ENCODE measurements at places on chromosomes 2 and 18. TPM values are rescaled to one million over a fixed set of nuclear protein-coding genes. Genes with fewer than 3 reads are reported as not detected.

ITGA4 gene
- polyA plus RNA-seq = 0.45 TPM

PPM1G gene
- polyA plus RNA-seq = 116 TPM

RSAD2 gene
- 0.11 TPM for polyA plus RNA-seq

GCKR gene
- polyA plus RNA-seq = 0.57 TPM

DNA sequence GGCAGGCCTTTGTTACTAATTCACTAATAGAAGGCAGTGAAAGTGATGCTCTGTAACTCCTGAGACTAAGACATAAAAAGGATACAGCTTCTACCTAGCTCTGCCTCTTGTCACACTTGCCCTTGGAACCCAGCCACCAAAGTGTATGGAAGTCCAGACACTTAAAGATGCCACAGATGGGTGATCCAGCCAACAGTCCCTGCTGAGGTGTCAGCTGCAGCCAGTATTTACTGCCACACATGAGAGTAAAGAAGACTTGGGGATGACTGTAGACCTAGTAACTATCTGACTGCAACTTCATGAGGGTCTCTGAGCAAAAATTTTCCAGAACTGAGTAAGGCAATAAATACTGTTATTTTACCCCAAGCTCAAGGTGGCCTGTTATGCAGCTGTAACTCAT lies 8.8 kb downstream of the IMMT start:
- H3K4me3 ChIP-seq = no peak overlapping the region
- DNase-seq = no peak
- H3K4me1 ChIP-seq = peaks cover 68% of the 10 kb centered on the region
- H3K27ac ChIP-seq = peak overlapping the region; percentile 19
- peaks cover 49% of the 10 kb centered on the region for H3K36me3 ChIP-seq

DNA sequence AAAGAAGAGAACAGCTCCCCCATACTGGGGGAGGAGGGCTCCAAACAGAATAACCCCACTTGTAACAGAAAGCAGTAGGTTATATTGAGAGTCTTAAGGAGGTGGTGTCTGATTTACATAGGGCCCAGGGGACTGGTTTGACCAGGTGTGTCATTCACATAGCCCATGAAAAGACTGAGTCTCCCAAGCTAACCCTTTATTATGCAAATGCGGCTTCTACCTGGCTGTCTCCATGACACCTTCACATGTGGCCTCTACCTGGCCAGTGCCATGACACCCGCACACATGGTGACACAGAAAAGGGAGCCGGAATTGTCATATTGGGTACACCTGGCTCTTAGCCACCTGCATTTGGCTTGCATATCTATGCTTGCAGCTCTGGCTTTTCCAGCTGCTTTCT lies 1057.2 kb upstream of the PIK3C3 start:
- no peak overlapping the region for H3K4me3 ChIP-seq
- no peaks in the 10 kb centered on the region for H3K4me1 ChIP-seq
- H3K36me3 ChIP-seq = no peaks in the 10 kb centered on the region
- DNase-seq = no peak
- H3K27ac ChIP-seq = no peak overlapping the region

DNA sequence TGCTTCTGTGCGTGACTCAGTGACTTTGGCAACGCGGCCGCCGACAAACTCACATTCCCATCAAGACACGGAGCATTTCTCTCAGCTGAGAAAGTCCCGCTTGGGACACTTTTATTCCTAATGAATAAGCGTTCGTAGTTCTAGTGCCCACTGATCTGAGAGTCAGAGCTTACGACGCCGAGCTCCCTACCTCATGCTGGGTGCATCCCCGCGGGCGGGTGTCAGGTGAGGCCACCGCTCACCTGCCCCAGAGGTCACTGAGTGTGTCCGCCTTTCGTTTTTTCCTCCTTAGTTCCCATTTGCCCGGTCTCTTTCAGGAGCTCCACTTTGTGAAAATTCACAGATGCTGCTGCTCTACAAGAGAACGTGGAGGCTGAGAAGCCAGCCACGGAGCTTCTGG lies 43.6 kb upstream of the TMEM18 start:
- H3K27me3 ChIP-seq = peaks cover 7% of the 10 kb centered on the region
- H3K27ac ChIP-seq = no peak overlapping the region
- DNase-seq = no peak
- H3K4me3 ChIP-seq = no peak overlapping the region
- H3K36me3 ChIP-seq = no peaks in the 10 kb centered on the region

GRCh38 chr2:128449226-128450061 lies 130.8 kb upstream of the HS6ST1 start:
- H3K36me3 ChIP-seq = no peaks in the 10 kb centered on the region
- H3K27ac ChIP-seq = no peak overlapping the region

DNA sequence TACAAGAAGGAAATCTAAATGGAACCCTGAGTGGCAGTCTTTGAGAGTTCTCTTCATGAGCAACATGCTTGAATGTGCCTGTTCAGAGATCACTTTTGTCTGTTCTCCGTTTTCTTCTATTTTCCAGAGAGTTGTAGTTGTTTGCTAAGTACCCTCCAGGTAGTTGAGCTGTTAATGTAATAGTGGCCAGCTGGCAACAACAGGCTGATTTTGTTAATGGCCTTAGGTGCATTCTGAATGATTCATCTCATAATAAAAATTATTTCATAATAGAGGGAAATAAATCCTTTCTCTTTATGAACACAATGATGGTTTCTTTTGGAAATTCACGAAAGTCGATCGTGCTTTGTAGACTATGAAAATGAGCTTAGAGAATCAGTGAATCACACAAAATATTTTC lies 136.8 kb downstream of the LRP1B start:
- no peak overlapping the region for H3K4me3 ChIP-seq
- H3K4me1 ChIP-seq = no peaks in the 10 kb centered on the region
- no peaks in the 10 kb centered on the region for H3K36me3 ChIP-seq
- no peak for DNase-seq
- H3K27ac ChIP-seq = no peak overlapping the region

DNA sequence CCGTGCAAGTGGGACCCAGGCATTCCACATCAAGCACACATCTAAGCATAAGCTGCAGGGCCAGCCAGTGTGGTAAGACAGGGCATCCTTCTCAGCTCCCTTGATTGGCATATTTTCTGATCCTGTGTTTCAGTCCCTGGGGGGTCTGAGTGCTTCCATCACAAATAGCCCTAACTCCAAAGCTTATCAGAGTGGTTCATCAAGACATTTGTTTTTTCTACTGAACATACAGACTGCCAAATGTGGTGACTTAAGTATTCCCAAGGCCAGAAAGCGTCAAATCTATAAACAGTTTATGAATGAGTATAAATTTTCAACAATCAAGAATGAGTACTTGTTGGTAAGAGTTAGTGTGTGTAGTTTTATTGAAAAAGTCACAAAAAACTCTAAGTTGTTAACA lies 18.8 kb downstream of the SPRED2 start:
- no peak for DNase-seq
- peaks cover 16% of the 10 kb centered on the region for H3K4me1 ChIP-seq
- H3K27ac ChIP-seq = no peak overlapping the region
- H3K27me3 ChIP-seq = no peaks in the 10 kb centered on the region

GRCh38 chr2:150047620-150048222 lies 439.7 kb downstream of the RND3 start:
- no peaks in the 10 kb centered on the region for H3K27me3 ChIP-seq
- no peak overlapping the region for H3K27ac ChIP-seq
- H3K4me3 ChIP-seq = no peak overlapping the region
- DNase-seq = no peak
- H3K36me3 ChIP-seq = no peaks in the 10 kb centered on the region

GRCh38 chr2:158047156-158047611 lies 54.5 kb upstream of the UPP2 start:
- no peaks in the 10 kb centered on the region for H3K27me3 ChIP-seq
- no peak overlapping the region for H3K4me3 ChIP-seq
- no peak overlapping the region for H3K27ac ChIP-seq
- no peaks in the 10 kb centered on the region for H3K36me3 ChIP-seq
- DNase-seq = peak; percentile 25
- H3K4me1 ChIP-seq = peaks cover 12% of the 10 kb centered on the region

DNA sequence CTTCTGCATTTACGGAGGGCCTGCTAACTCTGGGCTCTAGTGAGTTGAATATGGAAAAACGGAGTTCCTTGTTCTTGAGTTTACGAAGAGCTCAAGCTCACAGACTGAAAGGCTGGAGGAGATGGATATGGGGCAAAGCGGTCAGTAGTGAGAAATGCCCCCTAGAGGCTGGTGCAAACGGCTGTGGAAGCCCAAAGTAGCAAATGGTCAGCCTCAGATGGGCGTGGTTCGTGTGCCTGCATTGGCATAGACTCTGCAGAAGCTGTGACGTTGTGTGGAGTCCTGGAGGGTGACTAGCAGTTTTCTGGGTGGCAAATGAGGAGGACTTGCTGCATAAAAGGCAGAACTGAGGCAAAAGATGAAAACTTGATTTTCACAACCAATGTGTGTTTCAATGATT lies 93.6 kb upstream of the TWIST2 start:
- DNase-seq = no peak
- no peak overlapping the region for H3K27ac ChIP-seq
- H3K27me3 ChIP-seq = no peaks in the 10 kb centered on the region
- no peak overlapping the region for H3K4me3 ChIP-seq

GRCh38 chr2:9949239-9949991 lies 2.1 kb upstream of the GRHL1 start:
- no peak for DNase-seq
- H3K27ac ChIP-seq = no peak overlapping the region
- peaks cover 12% of the 10 kb centered on the region for H3K4me1 ChIP-seq
- no peak overlapping the region for H3K4me3 ChIP-seq

DNA sequence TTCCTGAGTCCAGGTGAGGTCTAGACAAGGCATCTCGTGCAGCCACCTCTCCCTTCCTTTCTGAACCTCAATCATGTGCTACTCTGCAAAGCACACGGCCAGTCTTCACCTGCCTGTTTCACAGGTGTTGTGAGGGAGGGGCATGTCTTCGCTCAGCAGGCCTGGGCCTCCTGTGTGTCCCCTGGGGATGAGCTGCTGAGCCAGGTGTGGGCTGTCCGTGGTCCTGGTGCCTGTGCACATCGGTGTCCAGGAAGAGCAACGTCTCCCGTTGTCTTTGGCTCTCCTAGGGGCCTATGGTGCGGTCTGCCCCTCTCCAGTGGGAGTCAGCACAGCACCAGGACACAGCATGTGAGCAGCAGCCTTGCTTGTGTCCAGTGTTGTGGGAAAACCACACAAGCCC lies 16.7 kb downstream of the ARHGEF4 start:
- H3K27ac ChIP-seq = no peak overlapping the region
- no peaks in the 10 kb centered on the region for H3K36me3 ChIP-seq
- H3K4me3 ChIP-seq = no peak overlapping the region
- no peaks in the 10 kb centered on the region for H3K4me1 ChIP-seq
- DNase-seq = no peak

- no peaks in the 10 kb centered on the region for H3K4me1 ChIP-seq
- H3K4me3 ChIP-seq = no peak overlapping the region
- no peak overlapping the region for H3K27ac ChIP-seq
- no peaks in the 10 kb centered on the region for H3K36me3 ChIP-seq
- no peak for DNase-seq
- no peaks in the 10 kb centered on the region for H3K27me3 ChIP-seq
Observed at GRCh38 chr2:223071139-223071538, 19.1 kb downstream of the KCNE4 start.

- no peaks in the 10 kb centered on the region for H3K27me3 ChIP-seq
- no peaks in the 10 kb centered on the region for H3K4me1 ChIP-seq
- no peak overlapping the region for H3K27ac ChIP-seq
- no peaks in the 10 kb centered on the region for H3K36me3 ChIP-seq
- no peak for DNase-seq
Observed at GRCh38 chr2:187194049-187194448, 254.0 kb downstream of the CALCRL start.

DNA sequence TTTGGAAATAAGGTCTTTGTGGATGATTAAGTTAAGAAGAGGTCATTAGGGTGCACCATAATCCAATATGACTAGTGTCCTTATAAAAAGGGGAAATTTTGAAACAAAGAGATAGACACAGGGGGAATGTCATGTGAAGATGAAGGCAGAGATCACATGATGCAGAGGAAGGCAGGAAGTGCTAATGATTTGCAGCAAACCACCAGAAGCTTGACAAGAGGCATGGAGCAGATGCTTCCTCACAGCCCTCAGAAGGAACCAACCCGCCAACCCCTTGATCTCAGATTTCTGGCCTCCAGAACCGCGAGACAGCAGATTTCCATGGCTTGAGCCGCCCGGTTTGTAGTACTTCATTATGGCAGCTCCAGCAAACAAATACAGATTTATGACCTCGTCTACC lies 17.4 kb upstream of the SMARCAL1 start:
- H3K4me3 ChIP-seq = no peak overlapping the region
- DNase-seq = no peak
- no peaks in the 10 kb centered on the region for H3K36me3 ChIP-seq
- H3K4me1 ChIP-seq = peaks cover 9% of the 10 kb centered on the region

- no peak for DNase-seq
- no peak overlapping the region for H3K4me3 ChIP-seq
- H3K4me1 ChIP-seq = no peaks in the 10 kb centered on the region
Observed at GRCh38 chr18:44602380-44602779, 78.3 kb upstream of the SETBP1 start.

Data from K562 (cell line).